Glomerular endothelial cell (primary cell): ENCODE measurements at places on chromosomes 5 and 9.
A peak's percentile ranks its signal among the peaks of the same experiment; 100 is the strongest.

DNA sequence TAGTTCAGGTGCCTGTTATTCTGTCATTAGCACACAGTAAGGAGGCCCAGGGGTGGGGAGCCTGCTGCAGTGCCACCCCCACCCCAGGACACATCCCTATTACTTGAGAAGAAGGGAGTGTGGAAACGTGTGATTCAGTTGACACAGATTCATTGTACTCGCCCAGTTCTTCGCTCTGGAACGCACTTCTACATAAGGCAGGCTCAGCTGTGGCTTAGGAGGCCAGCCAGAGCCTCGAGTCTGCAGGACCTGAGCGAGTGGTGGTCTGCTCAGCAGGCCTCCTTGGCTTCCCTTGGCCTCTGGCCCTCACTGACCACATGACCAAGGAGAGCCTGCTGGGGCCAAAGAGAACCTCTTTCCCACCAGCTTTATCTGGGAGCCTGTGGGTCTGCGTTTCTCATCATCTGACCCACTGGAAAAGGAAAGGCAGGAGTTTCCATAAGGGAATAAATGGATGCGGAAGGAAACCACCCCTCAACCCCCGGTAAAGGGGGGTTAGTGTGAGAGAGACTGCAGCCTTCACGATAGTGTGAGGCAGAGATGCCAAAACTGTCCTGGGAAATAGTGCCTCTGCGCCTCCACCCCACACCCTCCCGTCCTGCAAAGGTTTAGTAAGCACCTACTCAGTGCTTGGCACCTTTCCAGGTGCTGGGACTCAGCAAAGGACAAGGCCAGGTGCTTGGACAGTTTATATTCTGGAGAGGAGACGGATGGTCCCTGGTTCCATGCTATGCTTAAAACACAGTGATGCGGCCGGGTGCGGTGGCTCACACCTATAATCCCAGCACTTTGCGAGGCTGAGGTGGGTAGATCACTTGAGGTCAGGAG is 73.7 kb downstream of the PPARGC1B start:
- DNase-seq: no peak

- DNase-seq: no peak
These were observed 69.3 kb upstream of the DAB2 start for GRCh38 chr5:39494107-39494510.

GRCh38 chr9:123684393-123685149 is 245.4 kb downstream of the DENND1A start:
- no peak for DNase-seq

GRCh38 chr9:93960221-93960970 is 5.2 kb upstream of the BARX1 start:
- no peak for DNase-seq

GRCh38 chr5:97906135-97906534 is 723.1 kb upstream of the RIOK2 start:
- no peak for DNase-seq

DNA sequence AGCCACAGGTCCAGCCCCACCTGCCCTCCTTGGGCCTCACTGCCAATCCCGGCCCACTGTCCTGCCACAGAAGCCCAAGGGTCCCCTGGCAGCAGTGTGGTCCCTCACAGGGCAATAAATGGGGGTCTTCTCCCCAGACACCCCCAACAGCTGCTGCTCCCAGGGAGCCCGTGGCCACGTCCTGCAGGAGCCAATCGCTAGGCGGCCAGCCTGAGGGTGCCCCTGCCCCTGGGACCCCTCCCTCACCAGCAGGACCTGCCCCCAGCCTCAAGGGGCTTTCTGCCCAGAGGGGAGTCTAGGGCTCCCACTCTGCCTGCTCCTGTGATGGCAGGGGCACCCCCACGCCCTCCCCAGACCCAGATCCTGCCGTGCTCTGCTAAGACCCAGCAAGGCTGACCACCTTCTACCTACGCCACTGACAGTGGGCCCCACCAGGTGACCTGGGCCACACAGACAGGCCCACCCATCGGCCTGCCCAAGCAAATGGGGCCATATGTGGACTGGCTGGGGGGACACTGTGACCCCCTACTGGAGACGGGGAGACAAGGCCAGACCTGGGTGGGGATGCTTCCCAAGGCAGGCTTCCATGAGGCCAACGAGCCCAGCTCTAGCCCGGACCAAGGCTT is 17.0 kb downstream of the NOTCH1 start:
- no peak for DNase-seq

GRCh38 chr5:147245381-147246165 is 10.7 kb downstream of the STK32A start:
- no peak for DNase-seq

- no peak for DNase-seq
These were observed 1016.8 kb upstream of the DMAC1 start for GRCh38 chr9:8816361-8816760.

DNA sequence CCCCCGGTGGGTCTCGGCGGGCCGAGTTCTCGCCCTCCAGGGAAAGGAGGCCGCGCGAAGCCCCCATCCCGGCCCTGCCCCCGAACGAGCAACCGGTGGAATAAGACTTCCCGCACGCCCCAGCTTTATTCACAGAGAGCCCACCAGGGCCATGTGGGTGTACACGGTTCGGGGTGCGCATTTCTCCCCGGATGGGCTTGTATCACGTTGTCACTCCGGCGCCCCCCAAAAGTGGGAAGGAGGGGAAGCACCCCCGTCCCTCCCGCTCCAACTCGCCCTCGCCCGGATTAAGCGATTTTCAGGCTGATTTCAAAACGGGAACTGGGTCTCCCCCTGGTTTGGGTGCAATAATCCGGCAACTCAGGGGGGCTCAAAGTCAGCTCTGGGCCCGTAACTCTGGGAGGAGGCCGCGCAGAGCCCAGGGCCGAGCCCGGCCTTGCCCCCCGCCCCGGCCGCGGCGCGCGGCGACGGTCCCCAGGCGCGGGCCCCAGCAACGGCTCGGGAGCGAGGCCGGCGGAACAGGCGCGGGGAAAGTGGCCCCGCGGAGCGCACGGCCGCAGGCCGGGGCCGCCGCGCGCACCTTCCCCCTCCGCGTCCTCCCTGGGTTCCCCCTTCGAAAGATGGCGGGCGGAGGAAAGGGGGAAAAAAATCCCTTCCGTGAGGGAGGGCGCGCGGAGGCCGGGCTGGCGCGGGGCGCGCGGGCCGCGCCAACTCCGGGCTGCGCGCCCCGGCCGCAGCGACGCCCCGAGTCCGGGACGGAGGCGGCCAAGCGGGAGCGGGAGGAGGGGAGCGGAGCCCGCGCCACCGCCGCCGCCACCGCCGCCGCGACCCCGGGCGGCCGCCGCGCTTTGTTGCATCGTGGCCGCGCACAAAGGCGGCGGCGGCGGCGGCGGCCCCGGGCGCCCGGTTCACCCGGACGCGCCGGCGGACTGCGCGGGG is 644 bp downstream of the BRD3 start:
- no peak for DNase-seq

DNA sequence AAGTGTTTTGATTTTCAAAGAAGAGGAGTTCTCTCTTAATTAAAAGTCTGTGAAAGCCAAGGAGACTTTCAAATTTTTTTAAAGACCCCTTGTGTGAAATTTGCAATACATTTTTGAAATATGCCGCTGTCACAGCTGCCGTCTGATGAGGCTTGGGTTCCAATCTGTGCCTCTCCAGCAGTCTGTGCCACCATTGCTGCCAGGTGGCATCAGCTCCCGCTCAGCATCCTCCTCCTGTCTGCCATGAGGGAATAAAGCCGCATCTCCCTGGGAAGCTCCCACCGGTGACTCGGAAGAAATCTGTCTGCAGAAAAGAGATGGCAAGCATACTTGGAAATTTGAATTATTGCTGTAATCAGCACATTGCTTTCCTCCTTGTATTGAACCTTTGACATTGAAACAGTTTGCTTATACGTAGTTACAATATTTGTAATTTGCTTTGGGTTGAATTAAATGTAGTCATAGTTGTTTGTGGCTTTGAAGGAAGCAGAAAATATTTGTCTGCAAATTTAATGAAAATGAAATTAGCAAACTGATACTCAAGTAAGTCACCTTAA is 145.7 kb upstream of the SNX2 start:
- DNase-seq: no peak

- no peak for DNase-seq
These were observed 191.9 kb downstream of the ATP10B start for GRCh38 chr5:160660132-160660531.

GRCh38 chr5:23977997-23978396 is 470.6 kb downstream of the PRDM9 start:
- no peak for DNase-seq

- DNase-seq: peak; percentile 66
These were observed 8.7 kb upstream of the TRPC7 start for GRCh38 chr5:136374003-136374402.

- no peak for DNase-seq
These were observed 509.4 kb upstream of the KLF4 start for GRCh38 chr9:107999011-107999410.

DNA sequence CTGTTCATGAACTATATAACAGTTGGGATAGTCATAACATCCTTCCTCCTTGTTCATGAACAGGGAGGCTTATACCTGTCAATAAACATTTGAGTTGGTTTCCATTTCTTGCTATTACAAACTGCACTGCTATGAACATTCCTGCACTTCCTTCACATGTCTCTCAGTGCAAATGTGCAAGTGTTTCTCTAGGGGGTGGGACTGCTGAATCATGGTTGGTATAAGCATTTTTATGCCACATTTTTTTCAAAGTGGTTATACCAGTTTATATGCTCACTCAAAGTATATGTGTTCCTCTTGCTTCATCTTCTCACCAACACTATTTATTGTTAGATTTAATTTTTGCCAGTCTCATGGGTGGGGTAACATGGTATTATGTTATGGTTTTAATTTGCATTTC is 25.8 kb upstream of the TPD52L3 start:
- DNase-seq: no peak

GRCh38 chr5:176878906-176879662 is 20.1 kb downstream of the HK3 start:
- no peak for DNase-seq

GRCh38 chr9:137000177-137000930 is 4.0 kb upstream of the CLIC3 start:
- no peak for DNase-seq

DNA sequence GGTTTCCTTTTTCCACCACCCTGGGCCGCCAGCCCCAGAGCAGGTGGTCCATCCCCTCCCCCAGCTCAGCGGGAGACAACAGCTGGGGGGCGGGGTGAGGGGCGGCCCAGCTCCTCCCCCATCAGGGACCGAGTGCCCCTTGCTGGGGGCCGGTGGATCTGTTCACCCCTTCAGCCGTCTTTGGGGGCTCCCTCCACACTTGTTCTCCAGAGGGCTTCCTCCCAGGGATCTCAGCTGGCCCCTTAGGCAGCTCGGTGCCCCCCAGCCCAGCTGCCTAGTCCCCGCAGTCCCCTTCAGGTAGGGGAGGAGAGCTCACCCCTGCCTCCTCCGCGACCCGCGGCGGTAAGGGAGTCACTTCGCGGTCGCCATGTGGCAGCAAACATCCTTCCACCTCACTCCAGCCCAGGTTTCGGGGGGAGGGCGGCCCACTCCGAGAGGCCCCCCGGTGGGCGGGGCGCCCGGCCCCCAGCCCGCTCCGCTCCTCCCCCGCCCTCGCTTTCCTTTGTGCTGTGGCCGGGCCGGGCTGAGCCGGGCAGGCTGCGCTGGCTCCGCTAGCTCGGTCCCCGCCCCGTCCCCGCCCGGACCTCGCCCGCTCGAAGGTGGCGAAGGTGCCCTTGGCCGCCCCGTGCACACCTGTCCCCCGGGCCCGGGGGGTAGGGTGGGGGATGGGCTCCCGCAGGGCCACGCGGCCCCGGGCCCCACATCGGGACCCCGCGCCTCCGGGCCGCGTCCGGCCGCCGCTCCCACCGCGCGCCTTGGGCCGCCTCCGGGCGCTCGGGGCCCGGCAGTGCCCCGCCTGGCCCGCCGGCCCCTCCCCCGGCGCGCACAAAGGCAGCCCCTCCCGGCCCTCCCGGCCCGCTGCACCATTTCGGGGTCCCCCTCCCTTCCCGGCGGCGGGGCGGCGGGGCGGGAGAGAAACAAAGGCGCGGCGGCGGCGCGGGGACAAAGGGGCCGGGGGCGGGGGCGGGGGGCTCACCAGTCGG is 683 bp downstream of the DBN1 start:
- no peak for DNase-seq

DNA sequence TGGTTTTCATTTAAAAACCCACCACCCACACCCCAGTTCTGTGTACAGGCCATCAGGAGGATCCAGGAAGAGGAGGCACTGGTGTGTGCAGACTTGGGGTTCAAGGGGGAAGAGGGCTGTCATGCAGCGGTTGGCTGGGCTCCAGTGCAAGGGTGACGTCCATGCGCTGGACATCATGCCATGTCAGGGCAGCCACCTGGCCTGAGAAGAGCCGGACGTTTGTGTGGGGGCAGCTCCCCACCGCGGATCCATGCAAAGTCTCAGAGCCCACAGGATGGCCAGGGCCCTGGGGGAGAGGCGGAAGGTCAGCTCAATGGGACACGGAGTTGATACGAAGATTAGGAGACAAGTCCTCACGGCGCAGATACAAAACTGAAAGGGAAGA is 11.1 kb downstream of the BRD9 start:
- DNase-seq: no peak

- DNase-seq: no peak
These were observed 174.6 kb downstream of the RFK start for GRCh38 chr9:76219560-76220151.

- no peak for DNase-seq
These were observed 19.0 kb downstream of the TMEM8B start for GRCh38 chr9:35847792-35848572.

DNA sequence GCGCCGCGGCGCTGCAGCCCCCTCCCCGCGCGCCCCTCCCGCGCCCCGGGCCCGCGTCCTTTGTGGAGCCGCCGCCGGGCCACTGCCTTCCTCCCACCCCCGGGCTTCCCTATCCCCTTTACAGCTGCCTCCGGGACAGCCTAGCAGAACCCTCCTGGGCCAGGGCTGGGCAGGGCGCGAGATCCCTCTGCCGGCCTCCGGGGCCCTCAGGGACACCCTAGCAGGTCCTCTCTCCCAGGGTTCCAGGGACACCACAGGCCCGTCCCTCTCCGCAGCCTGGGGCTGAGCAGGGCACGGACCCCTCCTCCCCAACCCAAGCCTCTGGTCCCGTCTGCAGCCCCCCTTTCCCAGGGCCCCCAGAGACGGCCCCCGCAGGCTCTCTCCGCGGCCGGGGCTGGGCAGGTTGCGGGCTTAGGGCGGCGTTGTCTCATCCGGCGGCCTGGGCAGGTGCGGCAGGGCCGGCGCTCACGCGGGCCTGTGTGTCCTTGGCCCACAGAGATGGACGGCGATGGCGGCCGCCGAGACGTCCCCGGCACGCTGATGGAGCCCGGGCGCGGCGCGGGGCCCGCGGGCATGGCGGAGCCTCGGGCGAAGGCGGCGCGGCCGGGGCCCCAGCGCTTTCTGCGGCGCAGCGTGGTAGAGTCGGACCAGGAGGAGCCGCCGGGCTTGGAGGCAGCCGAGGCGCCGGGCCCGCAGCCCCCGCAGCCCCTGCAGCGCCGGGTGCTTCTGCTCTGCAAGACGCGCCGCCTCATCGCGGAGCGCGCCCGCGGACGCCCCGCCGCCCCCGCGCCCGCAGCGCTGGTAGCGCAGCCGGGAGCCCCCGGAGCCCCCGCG is 710 bp downstream of the WNK2 start:
- DNase-seq: no peak

DNA sequence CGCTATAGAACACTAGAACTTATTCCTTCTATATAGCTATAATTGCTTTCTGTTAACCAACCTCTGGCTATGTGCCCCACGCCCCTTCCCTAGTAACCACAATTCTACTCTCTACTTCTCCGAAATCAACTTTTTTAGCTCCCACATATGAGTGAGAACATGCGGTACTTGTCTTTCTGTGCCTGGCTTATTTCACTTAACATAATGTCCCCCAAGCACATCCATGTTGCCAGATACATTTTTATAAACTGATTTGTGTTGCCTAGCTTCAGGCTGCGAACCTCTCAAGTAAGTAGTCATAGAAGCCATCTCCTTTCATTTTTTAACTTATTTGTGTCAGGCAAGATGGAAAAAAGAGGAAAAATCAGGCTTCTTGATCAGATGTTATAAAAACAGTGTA is 249.5 kb downstream of the TMEM167A start:
- no peak for DNase-seq
